ENCODE measurements at places on chromosomes 13 and 19.

GRCh38 chr19:58385313-58385890 is 1.7 kb upstream of the RPS5 start:
- H3K36me3 ChIP-seq: peaks cover 26% of the 10 kb centered on the region
- peak overlapping the region; percentile 95 for H3K27ac ChIP-seq
- H3K4me3 ChIP-seq: no peak overlapping the region
- DNase-seq: peak; percentile 77
- no peaks in the 10 kb centered on the region for H3K27me3 ChIP-seq
- H3K4me1 ChIP-seq: peaks cover 42% of the 10 kb centered on the region

DNA sequence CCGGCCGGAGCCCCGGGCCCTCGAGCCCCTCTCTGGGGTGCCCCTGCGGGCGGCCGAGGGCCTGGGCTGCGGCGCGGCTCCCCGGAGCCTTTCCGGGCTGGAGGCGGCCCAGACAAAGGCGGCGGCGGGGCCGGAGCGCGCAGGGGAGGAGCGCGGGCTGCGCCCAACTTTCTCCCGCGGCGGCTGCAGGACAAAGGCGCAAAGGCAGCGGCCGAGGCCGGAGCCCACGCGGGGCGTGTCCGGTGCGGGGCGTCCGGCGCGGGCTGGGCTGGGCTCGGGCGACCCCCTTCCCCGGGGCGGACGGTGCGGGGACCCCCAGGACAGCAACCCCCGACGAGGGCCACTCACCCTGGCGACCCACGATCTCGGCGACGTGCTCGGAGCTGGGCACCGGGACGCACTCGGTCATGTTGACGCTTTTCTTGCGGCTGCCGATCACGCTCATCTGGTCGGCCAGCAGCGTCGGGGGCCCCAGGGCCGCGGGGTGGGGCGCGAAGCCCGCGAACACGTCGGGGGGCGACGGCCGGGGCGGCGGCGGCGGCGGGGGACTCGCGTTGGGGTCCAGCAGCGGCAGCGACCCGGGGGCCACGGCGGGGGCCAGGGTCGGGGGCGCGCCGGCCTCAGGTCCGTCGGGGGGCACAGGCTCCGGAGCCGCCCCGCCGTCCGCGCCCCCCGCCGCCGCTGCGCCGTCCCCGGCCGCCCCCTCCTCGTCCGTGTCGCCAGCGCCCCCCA is 843 bp downstream of the MEX3D start:
- H3K4me3 ChIP-seq: peak overlapping the region; percentile 3
- H3K27me3 ChIP-seq: peaks cover 10% of the 10 kb centered on the region
- H3K27ac ChIP-seq: peak overlapping the region; percentile 62

- H3K4me1 ChIP-seq: no peaks in the 10 kb centered on the region
- no peaks in the 10 kb centered on the region for H3K36me3 ChIP-seq
- peaks cover 20% of the 10 kb centered on the region for H3K27me3 ChIP-seq
- DNase-seq: no peak
Observed at GRCh38 chr13:106500445-106500844, 35.0 kb downstream of the EFNB2 start.

DNA sequence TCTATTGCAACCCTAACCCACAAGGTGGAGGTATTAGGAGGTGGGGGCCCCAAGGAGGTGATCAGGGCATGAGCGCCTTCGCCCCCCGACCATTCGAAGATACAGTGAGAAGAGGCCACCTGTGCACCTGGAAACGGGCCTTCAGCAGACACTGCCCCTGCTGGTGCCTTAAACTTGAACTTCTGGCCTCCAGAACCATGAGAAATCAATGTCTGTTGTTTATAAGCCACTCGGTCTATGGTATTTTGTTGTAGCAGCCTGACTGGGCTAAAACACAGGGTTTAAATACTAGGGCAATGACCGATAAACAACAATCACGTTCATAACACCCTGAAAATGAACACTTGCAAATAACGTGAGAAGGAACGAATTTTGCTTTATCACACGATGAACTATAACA is 85.2 kb upstream of the USP29 start:
- no peak overlapping the region for H3K27ac ChIP-seq
- no peaks in the 10 kb centered on the region for H3K4me1 ChIP-seq
- no peak overlapping the region for H3K4me3 ChIP-seq

GRCh38 chr19:55087542-55087901 is 11.9 kb downstream of the EPS8L1 start:
- H3K27me3 ChIP-seq: peaks cover 59% of the 10 kb centered on the region
- no peak overlapping the region for H3K27ac ChIP-seq
- peaks cover 21% of the 10 kb centered on the region for H3K4me1 ChIP-seq
- peaks cover 34% of the 10 kb centered on the region for H3K36me3 ChIP-seq

DNA sequence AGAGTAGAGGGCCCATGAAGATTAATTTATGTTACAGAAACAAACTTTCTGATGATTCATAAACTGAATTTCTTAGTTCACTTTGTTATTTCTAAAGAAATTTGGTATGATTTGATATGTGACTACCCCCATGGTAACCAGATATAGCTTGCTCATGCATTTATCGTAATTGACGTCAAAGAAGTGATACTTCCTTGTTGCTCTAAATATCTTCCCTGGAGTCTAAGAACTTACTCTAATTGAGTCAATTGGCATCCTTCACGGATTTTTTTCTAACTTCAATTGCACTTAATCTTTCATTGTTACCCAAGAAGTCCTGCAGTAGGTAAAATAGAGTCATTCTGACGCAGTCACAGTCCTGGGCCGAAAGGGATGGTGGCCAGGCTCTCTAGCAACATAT is 240.9 kb downstream of the GPC5 start:
- DNase-seq: no peak
- H3K4me3 ChIP-seq: no peak overlapping the region
- no peaks in the 10 kb centered on the region for H3K4me1 ChIP-seq
- no peaks in the 10 kb centered on the region for H3K36me3 ChIP-seq

Data from spleen (tissue), 13 donors.